ENCODE measurements at places on chromosomes 6 and 20.

DNA sequence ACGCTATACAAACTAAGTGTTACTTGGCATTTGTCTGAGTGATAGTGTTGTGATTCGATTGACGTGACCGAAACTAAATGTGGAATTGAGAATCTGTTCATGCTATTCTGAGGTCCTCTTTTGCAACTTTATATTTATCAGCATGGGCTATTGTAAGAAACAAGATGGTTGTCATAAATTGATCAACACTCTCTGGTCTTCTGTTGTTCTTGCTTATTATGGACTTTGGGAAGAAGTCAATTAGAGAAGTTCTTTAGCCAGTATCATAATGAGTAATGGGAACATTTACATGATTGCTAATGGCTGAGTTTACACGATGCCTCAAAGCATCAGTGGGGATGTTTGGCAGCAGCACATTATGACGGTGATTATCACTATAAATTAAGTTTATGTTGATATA is 195.0 kb downstream of the CD83 start:
- DNase-seq = no peak

DNA sequence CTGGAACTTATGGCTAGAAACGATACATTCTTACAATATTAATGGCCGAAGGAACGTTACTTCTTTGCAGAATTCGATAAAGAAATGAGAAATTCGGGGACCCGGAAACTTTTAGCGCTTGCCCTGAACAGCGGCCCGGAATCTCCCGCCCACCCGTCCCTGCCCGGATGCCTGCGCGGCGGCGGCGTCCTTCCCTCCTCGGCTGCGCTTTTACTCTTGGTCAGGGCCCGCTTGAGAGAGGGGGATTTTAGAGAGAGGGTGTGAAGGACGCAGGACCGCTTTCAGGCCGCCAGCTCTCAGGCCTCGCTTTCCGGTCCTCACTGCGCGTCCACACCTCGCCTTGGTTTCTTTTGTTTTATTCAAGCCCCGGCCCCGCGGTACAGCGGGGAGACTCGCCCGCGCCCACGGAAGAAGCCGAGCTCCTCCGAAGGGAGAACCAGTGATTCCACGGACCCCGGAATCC is 243.7 kb downstream of the ARID1B start:
- DNase-seq = peak; percentile 74

- DNase-seq = no peak
Measured at GRCh38 chr20:52062452-52063209, 128.9 kb downstream of the ZFP64 start.

- no peak for DNase-seq
Measured at GRCh38 chr20:17538517-17539170, 7.5 kb upstream of the BFSP1 start.

GRCh38 chr6:85128781-85129180 is 321.1 kb upstream of the NT5E start:
- no peak for DNase-seq

DNA sequence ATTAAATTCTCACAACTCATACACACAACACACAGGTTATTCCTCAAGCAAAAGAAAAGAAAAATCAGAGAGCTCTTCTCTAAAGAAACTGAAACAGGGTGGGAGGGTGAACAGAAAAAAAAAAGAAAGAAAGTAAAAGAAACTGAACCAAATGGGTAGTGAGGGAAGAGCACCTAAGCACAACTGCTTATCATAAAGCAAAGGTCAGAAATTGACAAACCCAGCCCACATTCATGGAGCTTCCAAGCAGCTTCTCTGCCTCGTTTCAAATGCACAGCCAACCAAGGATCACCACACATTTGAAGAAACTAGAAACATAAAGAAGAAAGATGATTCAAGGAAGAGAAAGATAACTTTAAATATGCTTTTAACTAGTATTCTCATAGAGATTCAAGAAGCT is 90.5 kb downstream of the RNGTT start:
- DNase-seq = no peak

GRCh38 chr6:7541175-7542064 is at the start of gene DSP:
TSS of gene DSP (plus strand) at chr6:7541671. CDS start at chr6:7541916, 245 bp downstream.
- DNase-seq = peak; percentile 27

- peak; percentile 29 for DNase-seq
Measured at GRCh38 chr20:542777-543368, 717 bp downstream of the CSNK2A1 start.

GRCh38 chr6:108009894-108010293 is 51.9 kb upstream of the SEC63 start:
- no peak for DNase-seq

GRCh38 chr6:145544041-145544440 is 191.3 kb downstream of the EPM2A start:
- no peak for DNase-seq

- no peak for DNase-seq
Measured at GRCh38 chr6:25499615-25500235, 152.3 kb upstream of the SCGN start.

GRCh38 chr6:6652932-6653331 is 64.4 kb downstream of the LY86 start:
- DNase-seq = no peak

GRCh38 chr6:32114796-32115195 is 5.7 kb upstream of the TNXB start:
- DNase-seq = no peak

GRCh38 chr6:112235956-112236355 is 18.4 kb downstream of the LAMA4 start:
- no peak for DNase-seq

DNA sequence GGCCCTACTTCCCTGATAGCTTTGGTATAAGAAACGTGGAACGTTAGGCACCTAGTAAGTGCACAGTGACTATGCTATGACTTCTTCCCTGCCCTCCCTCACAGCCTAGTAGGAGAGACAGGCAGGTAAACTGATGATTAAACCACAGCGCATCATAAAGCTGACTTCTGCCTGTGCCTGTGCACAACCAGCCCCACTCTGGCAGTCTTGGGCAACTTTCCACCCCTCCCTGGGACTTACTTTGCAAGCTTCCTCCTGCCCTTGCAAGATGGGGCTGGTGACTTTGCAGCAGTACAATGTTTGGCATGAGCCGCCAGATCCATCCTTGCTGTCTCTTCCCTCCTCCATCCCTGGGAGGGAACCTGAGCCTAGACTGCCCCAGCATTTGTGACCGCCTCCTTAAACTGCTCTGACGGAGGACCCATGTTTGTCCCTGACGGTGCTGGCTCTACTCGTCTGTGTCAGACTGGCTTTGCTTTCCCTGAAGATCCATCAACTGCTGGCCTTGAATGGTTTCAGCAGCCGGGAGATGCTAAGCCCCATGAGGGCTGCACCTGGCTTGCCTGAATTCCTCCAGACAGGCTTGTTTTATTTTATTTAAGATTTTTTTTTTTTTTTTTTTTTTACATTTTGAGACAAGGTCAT is 36.1 kb downstream of the EFCAB8 start:
- no peak for DNase-seq

GRCh38 chr20:42093542-42094440 is 475.6 kb upstream of the CHD6 start:
- DNase-seq = peak; percentile 64

DNA sequence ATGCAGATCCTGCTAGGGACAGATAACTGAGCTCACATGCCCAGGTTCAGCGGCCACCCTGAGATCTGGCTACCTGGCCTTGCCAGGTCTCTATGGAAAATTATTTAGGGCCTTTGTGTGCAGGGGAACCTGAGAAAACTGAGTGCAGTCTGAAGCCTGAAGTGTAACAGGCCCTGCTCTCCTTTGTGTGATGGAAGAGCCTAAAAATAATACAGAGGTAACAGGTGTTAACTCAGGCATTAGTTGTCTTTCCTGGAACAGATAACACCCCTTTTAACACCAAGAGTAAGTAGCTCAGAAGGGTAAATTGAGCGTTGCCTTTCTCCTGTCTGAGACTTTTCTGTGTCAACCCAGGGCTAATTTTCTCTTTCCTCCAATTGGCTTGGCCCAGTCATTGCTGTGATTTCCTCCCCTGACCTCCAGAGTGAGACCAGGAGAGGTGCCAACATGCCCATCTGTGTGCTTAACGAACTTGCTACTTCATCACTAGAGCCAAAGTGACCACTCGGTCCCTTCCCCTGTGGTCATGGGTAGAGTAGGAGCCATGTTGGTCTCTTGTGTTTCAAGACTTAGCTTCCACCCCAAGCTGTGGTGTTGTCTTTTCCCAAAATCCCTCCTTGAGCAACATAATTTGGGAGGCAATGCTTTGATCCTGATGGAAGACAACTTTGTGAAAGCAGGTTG is 304.4 kb upstream of the JAG1 start:
- DNase-seq = no peak

- DNase-seq = peak; percentile 30
Measured at GRCh38 chr6:111625099-111625416, 19.4 kb upstream of the TRAF3IP2 start.

- DNase-seq = no peak
Measured at GRCh38 chr6:167031082-167031709, 32.0 kb downstream of the CEP43 start.

- DNase-seq = peak; percentile 10
Measured at GRCh38 chr6:722077-722524, 29.2 kb upstream of the EXOC2 start.

DNA sequence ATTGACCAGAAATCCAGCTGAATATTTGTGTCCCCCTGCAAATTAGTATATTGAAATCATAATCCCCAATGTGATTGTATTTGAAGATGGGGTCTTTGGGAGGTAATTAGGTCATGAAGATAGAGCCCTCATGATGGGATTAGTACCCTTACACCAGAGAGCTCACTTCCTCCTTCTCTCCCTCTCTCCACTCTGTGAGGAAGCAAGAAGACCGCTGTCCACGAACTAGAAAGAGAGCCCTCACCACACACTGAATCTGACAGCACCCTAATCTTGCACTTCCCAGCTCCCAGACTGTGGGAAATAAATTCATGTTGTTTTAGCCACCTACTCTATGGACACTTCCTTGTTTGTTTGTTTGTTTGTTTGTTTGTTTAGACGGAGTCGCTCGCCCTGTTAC is 11.9 kb upstream of the PLAGL1 start:
- DNase-seq = no peak

DNA sequence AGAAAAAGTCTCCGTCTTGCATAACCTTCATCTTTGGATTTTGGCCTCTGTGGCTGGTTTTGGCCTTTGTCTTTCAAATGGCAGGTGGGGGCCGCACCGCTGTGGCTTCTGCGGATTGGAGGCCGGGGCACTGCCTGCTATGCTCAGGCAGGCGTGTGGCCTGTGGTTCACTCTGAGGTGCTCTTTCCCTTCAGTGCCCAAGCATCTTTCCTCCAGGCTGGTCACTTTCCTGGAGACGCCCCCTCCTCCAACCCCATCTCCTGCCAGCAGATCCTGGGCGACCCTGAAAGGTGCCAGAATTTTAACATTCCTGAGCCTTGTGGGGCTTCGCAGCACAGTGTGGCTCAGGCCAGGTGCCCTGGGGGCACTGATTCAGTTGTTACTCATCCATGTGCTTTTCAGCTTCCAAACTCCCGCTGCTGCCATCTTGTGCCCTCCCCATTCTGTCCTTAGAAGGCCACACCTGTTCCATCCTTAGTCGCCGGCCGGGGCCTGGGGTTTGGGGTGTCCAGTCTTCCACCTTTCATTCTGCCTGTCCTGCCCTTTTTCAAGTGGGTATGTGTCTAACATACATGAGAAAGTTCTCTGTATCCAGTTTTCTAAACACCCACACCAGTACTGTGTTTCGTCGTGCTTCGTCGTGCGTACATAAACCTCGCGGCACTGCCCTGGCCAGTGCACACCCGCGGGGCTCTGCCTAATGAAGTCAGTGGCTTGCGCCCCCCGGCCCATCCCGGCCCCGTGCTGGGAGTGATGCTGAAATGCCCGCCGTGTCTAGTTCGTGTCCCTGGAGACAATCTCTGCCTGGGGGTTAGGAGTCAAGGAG is 12.1 kb downstream of the SS18L1 start:
- DNase-seq = no peak

DNA sequence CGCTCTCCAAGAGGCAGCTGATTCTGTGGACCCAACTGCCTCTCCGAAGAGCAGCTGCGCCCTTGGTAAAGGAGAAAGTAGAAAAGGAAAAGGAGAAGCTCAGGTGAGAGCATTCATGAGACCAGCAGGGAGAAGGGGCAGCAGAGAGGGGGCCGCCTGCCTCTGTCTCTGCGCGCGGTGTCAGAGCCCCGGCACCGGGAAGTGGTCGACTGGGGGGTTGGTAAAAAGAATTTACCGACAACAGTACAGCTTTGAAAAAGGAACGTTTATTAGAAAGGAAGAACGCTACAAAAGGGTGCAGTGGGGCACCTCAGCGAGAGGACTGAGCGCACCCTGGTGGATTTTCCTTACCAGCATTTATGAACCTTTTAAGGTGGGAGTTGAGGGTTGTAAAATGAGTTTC is 61.9 kb downstream of the GPR6 start:
- peak; percentile 74 for DNase-seq

- no peak for DNase-seq
Measured at GRCh38 chr20:64149809-64150560, 14.3 kb upstream of the MYT1 start.

DNA sequence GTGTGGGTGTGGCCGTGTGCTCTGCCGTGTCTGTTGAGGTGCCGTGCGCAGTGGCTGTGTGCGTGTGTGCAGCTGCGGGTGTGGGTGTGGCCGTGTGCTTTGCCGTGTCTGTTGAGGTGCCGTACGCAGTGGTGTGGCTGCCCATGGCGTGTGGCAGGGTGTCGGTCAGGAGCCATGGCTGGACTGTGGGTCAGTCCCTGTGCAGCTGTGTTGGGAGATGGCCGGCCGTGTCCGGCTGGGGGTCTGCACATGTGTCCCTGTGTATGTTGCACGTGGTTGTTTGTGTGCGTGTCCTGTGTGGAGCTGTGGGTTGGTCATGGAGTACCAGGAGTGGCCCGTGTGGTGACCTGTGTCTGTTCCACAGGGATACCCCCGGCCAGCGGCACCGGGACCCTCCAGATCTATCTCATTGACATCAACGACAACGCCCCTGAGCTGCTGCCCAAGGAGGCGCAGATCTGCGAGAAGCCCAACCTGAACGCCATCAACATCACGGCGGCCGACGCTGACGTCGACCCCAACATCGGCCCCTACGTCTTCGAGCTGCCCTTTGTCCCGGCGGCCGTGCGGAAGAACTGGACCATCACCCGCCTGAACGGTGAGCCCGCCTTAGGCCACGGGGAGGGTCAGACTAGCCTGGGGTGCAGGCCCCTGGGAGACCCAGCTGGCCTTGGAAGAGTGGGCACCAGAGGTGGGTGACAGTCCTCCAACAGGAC is 137.7 kb downstream of the TAF4 start:
- DNase-seq = no peak

Data from NCI-H345 (cell line).